ENCODE measurements at places on chromosomes 4 and X.

- DNase-seq, result peak; percentile 49
These were observed 14.8 kb downstream of the HOPX start for GRCh38 chr4:56666279-56666678.

DNA sequence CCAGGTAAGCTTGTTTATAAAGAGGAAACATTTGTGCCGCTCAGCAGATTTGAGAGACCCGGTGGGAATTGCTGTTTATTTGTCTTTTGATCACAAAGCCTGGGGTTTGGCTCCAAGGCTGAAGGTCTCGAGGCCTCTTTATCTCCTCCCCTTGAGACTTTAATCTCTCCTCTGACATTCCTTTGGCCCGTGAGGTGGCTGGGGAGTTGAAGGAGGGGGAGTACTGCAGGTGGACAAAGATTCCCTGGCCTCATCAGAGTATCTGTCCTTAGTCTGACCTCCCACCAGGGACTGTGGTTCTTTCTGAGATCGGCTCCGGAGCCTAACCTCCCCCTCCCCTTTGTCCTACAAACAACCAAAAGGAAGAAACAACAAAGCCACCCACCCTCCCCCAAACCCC lies 216.5 kb downstream of the MID1IP1 start:
- DNase-seq, result no peak

- no peak for DNase-seq
These were observed 68.0 kb upstream of the MAGEA10 start for GRCh38 chrX:152206426-152206825.

- DNase-seq, result no peak
These were observed 106.3 kb downstream of the FAM53A start for GRCh38 chr4:1577822-1578217.

GRCh38 chr4:173990126-173990868 lies 293.2 kb downstream of the FBXO8 start:
- peak; percentile 41 for DNase-seq

GRCh38 chrX:149938881-149939654 lies 777 bp upstream of the EOLA2 start:
- DNase-seq, result peak; percentile 97

GRCh38 chr4:104901961-104902605 lies 244.6 kb upstream of the TET2 start:
- no peak for DNase-seq

DNA sequence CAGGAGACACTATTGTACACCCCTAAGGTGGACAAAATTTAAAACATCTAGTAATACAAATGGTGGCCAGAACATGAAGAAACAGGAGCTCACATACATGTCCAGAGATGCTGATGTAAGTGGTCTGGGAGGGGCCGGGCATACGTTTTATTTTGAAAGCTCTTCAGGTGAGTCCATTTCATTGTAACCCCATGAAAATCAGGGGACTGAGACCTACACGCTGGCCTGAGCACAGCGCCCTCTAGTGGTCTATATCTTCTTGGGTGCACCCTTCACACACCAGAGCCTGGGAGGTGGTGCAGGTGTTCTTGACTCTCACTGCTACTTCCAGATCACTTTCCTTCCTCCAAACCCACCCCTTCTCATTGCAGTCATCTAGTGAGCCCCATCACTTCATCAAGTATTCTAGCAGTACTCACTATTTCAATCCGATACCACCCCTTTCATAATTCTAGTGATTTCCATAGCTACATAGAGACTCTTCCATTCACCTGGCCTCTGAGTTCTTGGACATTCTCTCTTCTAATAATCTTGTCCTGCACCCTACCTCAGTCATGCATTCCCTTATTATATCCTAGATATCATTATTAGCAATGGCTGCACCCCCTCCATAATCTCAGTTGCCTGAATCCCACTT lies 4.3 kb upstream of the TLR6 start:
- peak; percentile 69 for DNase-seq

- no peak for DNase-seq
These were observed 147.3 kb downstream of the PCDH7 start for GRCh38 chr4:30867427-30867826.

- DNase-seq, result no peak
These were observed 1.5 kb downstream of the NMU start for GRCh38 chr4:55634417-55635128.

- DNase-seq, result peak; percentile 32
These were observed 41.3 kb upstream of the STAG2 start for GRCh38 chrX:123920105-123920785.

GRCh38 chr4:173489514-173489913 lies 40.5 kb downstream of the HAND2 start:
- no peak for DNase-seq

GRCh38 chrX:14528629-14529289 lies 577 bp upstream of the GLRA2 start:
- peak; percentile 57 for DNase-seq

- no peak for DNase-seq
These were observed 30.8 kb upstream of the PGM2 start for GRCh38 chr4:37795581-37796195.

DNA sequence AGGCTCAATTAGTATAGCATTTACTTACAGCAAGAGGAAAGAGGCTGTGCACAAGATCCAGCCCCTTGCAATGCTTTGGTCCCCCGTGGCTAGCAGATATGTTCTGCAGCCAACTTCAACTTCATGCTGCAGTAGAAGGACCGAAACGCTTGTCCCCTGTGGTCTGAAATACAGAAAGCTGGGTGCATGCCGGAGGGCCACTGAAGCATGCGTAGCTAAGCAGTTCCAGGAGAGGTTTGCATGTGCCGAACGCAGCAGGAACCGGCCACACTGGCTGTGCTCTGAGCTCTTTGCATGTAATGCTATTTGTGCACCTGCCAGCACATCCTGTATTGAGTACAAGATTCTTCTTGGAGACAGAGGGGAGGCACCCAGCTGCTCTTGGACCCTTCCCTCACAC lies 35.8 kb upstream of the SHISA3 start:
- no peak for DNase-seq

DNA sequence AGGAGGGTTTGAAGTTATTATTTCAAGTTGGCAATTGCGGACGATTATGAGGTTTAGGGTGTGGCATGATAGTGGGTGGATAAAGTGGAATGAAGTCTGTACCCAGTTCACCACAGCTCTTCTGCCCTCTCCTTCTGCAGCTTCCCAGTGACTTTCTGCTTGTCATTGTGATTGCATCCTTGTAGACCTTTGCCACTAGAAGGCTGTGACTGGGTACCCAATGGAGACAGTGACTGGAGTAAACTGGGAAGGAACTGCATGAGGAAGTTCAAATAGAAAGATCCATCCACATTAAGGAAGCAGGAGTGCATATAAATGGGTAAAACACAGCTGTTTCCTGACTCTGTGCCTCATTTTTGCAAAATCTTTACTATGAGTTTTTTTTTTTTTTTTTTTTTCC lies 53.5 kb upstream of the SPANXN3 start:
- no peak for DNase-seq

DNA sequence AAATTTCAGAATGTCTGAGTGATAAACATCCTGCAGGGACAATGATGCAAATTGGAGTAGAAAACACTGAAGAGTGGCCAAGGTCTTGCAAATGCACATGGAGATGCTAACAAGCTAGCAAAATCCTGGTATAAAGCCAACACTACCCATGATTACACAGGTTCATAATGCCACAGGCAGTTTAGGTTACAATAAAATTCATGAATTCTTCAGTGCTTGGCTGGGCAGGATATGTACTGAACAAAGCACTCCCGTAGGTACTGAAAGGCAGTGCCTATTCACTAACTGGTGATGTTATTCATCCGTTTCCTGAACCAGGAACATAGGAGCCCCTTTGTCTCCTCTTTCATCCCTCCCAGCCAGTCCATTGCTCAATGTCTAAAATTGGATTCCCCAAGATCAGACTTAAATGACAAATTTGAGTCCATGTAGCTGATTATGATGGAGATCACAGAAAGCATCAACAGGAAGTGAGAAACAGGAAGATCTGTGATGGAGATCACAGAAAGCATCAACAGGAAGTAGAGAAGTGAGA lies 244.5 kb downstream of the DMD start:
- no peak for DNase-seq

DNA sequence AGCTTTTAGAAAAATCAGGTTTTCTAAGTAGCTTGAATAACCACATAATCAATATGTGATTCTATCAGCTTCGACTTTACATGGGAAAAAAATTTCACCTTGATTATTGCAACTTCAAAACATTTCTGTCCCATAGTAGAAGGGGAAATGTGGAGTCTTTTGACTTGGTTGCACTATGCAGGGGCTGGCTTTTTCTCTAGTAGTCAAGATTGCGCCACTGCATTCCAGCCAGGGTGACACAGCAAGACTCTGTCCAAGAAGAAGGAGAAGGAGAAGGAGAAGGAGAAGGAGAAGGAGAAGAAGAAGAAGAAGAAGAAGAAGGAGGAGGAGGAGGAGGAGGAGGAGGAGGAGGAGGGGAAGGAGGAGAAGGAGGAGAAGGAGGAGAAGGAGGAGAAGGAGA lies 84.9 kb downstream of the MAML3 start:
- DNase-seq, result peak; percentile 50

DNA sequence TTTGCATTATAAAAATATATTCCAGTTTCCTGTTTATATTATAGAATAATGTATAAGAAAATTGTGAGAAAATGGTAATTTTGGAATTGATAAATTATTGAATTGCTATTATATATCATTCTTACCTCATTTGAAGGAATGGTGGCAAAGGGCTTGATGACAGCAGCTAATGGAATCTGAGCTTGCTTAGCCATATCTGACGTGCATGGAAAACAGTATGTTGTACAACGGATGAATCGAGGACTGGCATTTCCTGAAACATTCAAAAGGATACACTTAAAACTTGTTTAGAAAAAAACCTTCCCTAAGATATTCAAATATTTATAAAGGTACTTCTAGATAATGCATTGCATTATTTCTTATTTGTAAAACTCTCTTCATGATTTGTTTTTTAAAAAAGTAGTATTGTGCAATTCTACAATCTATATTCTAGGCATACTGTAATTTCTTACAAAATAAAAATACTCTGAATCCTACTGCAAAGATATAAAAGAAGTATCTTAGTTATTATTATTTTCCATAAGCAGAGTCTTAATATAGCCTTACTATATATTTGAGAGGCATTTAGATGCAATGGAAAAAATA lies 38.3 kb downstream of the SEC24D start:
- no peak for DNase-seq

- no peak for DNase-seq
These were observed 85.1 kb upstream of the ADAD1 start for GRCh38 chr4:122293374-122294365.

DNA sequence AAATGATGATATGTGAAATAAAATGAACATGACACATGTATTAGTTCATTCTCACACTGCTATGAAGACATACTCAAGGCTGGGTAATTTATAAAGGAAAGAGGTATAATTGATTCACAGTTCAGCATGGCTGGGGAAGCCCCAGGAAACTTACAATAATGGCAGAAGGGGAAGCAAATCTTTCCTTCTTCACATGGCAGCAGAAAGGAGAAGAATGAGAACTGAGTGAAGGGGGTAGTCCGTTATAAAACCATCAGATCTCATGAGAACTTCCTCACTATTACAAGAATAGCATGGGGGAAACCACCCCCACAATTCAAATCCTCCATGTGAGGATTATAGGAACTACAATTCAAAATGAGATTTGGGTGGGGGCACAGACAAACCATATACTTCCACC lies 243.9 kb upstream of the GYPA start:
- peak; percentile 60 for DNase-seq

DNA sequence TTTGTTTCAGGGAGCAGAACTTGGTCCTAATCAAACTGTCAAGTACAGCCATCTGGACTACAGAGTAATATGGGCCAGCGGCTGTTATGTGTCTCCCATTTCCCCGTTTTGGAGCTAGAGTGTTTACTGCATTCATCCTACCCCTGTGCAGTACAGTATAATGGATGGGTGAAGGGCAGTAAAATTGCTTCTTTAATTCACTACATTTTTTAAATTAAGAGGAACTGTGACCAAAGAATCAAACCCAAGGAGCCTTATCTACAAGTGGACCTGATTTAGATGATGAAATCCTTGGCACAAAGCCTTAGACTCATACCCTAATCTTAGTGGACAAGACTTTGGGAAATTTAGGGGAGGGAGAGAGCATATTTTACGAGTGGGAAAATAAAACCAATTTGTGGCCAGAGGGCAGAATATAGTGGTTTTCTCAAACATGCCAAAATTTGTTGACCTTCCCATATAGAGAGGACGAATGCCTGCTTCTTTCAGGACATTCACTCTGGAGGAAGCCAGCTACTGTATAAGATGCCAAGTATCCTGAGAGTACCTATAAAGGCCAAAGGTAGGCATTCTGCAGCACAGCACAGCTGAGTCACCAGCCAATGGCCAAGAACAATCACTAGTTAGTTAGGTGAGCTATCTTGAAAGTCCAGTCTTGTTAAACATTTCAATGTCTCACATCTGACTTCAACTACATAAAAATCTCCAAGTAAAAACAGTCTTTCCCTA lies 253.8 kb upstream of the KCNIP4 start:
- no peak for DNase-seq

DNA sequence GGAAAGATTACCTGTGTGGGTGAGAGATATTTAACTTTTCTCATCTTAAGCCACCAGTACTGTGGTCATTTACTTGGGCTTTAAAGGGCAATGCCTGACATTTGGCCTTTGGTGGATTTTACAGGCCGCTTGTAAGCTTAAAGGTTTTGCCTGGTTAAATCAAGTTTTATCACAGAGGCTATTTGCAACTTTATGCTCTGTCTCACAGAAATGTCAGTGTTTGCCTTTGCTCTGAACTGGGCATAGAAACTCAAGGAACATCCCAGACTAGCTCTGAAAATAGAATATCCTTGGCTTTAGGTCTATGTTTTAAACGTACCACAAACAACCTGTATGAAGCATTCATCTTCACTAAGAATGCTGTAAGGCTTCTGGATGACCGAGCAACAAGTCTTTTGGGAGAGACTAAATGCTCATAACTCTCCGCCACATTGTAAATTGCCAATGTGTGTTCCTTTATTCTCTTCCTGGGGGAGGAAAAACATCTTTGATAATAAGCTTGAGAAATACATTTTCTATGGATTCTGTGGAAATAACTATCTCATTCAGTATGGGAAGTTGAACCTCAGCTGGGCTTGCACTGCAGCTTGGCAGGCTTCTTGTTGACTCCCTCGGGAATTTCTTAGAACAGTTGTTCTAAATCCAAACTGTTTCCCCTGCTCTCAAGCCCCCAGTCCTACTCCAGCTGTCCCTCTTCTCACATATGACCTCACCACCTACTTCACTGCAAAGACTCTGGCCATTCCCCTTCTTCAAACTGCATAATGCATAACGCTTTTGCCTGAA lies 105.8 kb upstream of the WDR44 start:
- no peak for DNase-seq

DNA sequence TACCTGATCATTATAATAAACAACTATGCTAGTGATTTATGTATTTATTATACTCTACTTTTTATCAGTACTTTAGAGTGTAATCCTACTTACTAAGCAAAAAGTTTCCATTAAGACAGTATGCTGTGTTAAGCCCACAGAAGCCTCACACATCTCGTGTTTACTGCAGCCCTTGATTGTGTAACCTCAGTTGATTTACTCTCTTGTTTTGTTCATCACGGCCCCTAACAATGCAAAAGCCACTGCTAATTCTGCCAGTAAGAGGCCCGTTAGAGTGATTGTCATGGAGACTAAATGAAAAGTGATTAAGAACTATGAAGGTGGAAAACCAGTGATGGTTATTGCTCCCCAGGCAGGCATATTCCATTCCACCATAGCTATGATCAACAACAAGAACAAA lies 436.2 kb downstream of the SPOCK3 start:
- DNase-seq, result no peak
